ENCODE measurements at places on chromosomes 12 and 14.
A peak's percentile ranks its signal among the peaks of the same experiment; 100 is the strongest.

- no peak for DNase-seq
Observed at GRCh38 chr12:131882804-131883520, 11.5 kb upstream of the ULK1 start.

DNA sequence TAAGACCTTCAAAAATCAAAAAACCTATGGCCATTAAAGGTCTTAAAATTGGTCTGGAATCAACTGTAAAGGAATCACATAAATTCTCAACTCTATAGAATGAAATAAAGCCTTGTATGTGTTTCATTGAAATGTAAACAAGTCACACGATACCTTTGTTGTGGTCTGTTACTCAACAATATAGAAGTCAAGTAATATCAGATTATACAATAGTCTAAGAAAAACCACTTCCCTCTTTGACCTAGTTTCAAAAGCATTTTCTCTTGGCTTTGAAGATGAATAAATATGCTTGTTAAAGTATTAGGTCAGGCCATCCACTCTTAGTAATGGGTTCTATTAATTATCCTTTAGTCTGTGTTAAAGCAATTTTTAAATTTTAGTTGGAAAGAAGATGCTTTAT is 79.8 kb upstream of the DIO2 start:
- no peak for DNase-seq

- no peak for DNase-seq
Observed at GRCh38 chr14:93832081-93832480, 43.8 kb upstream of the PRIMA1 start.

- DNase-seq: no peak
Observed at GRCh38 chr14:101223561-101224162, 320.1 kb upstream of the RTL1 start.

- DNase-seq: peak; percentile 72
Observed at GRCh38 chr14:68968051-68968450, 11.1 kb downstream of the ACTN1 start.

GRCh38 chr14:78164226-78164853 is 5.8 kb upstream of the NRXN3 start:
- DNase-seq: no peak

GRCh38 chr14:70139384-70139783 is 49.4 kb downstream of the SLC8A3 start:
- DNase-seq: no peak

DNA sequence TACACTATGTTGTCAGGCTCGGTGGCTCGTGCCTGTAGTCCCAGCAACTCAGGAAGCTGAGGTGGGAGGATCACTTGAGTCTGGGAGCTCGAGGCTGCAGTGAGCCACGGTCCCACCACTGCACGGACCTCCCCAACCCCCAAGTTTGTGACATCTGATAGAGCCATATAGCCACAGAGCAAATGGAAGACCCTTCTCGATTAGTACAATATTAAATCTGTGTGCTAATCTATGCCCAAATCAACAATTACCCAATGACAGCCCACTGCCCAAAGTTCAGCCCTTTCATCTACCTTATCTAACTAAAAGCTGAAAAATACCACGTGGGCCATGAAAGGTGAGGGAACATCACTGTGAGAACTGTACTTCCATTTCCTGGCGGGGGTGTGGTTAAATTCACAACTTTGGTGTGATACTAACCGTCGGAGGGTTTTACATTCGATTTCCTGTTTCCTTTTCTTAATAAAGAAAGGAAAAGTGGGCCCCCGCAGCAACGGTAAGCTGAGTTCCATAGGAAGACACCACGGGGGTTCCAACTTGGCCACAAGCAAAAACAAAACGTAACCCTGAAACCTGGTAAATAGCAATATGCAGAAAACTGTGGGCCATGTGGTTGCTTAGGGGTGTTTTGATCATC is 31.2 kb upstream of the FOS start:
- peak; percentile 56 for DNase-seq

DNA sequence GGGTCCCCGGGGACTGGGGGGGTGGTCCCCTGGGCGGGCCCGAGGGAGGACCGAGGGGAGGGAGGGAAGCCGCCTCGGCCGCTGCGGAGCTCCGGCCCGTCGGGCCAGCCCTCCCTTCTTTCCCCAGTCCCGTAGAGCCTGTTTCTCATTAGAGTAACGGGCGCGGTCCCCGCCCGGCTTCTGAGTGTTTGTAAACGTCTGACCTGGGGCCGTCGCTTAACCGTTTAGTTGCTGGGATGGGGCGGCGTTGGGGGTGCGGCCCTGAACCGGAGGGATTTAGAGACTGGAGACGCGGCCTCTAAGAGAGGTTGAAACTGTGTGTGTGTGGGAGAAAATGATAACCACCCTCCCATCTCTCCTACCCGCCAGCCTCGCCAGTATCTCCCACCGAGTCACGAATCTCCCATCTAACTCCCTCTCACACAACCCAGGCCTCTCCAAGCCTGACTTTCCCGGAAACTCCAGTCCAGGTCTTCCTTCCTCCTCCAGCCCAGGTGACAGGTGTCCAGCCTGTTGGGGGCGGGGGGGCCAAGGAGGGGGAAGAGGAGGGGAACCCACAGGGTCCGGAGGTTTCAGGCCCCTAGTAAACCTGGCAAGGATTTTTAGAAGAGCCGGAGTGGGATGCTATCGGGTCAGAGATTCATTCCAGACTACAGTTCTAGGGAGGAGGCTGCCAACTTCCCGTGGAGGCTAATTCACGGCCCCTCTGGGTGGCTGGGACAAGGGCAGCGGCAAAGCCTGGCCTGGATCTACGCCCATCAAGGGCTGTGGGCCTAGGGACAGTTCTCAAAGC is 1.1 kb upstream of the NFATC4 start:
- DNase-seq: no peak

DNA sequence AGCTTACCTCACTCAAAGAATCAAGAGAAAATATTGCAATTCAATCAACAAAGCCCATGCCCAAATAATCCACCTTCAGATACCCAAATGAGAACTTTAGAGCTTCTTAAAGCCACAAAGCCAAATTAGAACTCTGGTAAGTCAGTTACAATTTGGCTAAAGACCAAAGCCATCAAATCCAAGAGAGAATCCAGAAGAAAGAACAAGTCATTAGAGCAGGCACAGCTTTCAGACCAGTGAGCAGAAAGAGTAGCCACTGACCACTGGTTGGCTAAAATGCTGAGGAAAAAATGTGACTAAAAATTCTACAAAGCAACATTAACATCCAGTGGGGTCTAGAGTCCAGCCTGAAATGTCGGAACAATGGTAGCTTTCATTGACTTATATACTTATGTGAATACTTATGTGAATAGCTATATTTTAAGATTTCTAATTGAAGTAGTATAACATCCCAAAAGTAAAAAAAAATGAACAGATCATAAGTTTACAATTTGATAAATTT is 735.2 kb upstream of the TBX3 start:
- DNase-seq: no peak

GRCh38 chr12:5577741-5578140 is 145.8 kb downstream of the NTF3 start:
- no peak for DNase-seq

GRCh38 chr14:76212242-76212641 is 60.5 kb downstream of the GPATCH2L start:
- no peak for DNase-seq

DNA sequence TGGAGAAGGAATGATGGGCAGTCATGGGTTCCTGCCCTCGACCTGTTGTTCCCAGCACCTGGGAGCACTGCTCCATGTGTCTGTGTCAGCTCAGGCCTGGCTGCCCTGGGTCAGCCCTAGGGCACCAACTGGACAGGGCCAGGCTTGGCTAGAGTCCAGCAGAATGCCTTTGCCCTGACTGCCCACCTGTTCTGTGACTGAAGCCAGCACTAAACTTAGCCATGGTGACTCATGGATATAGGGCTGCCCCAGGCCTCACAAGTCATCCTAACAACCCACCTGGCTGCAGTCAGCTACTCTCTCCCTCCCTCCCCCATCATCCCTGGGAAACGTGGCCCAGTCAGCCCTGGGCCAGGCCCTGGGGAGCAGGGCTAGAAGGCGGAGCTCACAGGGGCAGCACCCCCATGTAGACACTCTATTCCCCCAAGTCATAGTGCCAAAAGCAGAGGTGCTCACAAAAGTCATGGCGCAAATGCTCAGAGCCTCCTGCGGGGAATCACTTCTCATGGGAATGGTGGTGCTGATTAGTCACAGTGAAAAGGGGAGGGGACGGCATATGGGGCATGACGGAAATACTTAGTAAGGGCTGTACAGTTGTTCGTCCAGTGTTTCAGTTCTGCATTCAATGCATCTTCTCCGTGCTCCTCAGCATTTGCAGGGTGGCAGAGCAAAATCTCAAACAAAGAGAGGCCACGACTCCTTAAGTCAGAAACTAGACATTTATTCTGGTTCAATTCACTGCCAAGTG is 52.0 kb upstream of the NTF3 start:
- no peak for DNase-seq

GRCh38 chr12:29133680-29134079 is 15.4 kb upstream of the FAR2 start:
- DNase-seq: no peak

- DNase-seq: no peak
Observed at GRCh38 chr14:68604361-68604730, 188.5 kb downstream of the ZFP36L1 start.

- DNase-seq: no peak
Observed at GRCh38 chr12:52337054-52337453, 15.9 kb upstream of the KRT83 start.

GRCh38 chr14:35877276-35877675 is 51.1 kb downstream of the BRMS1L start:
- DNase-seq: no peak

DNA sequence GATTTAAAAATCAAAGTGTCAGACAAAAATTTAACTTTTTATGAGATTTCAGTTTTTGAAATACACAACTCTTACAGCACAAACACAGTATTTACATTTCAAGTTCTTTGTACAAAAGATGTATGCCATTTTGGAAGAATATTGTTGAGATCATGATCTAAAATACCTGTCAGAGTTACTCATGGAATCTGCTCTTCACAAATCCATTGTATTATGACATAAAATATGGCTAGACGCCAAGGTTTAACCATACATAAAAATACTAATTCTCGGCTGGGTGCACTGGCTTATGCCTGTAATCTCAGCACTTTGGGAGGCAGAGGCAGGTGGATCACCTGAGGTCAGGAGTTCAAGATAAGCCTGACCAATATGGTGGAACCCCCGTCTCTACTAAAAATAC is 6.2 kb upstream of the SYCP3 start:
- DNase-seq: no peak

DNA sequence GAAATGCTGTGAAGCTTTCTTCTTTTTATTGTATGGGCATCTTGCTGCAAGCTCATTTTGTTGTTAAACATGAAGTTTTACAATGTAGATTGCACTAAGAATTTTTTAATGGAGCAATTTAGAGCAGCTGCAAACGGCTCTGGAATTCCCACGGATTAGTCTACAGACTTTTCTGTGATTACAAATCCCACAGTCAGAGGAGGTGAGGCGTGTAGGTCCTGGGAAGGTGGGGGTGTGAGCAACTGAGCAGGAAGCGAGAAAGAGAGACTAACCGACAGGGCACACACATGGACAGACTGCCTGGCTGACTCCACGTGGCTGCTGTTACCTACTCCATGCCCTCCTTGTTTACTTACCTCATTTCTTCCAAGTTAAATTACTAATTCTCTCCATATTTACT is 348.5 kb downstream of the NPAS3 start:
- no peak for DNase-seq

- DNase-seq: no peak
Observed at GRCh38 chr14:58571769-58572472, 65.8 kb upstream of the DACT1 start.

- no peak for DNase-seq
Observed at GRCh38 chr12:51971679-51972421, 20.4 kb downstream of the ACVR1B start.

- DNase-seq: no peak
Observed at GRCh38 chr12:73798523-73798922, 739.1 kb upstream of the ATXN7L3B start.

DNA sequence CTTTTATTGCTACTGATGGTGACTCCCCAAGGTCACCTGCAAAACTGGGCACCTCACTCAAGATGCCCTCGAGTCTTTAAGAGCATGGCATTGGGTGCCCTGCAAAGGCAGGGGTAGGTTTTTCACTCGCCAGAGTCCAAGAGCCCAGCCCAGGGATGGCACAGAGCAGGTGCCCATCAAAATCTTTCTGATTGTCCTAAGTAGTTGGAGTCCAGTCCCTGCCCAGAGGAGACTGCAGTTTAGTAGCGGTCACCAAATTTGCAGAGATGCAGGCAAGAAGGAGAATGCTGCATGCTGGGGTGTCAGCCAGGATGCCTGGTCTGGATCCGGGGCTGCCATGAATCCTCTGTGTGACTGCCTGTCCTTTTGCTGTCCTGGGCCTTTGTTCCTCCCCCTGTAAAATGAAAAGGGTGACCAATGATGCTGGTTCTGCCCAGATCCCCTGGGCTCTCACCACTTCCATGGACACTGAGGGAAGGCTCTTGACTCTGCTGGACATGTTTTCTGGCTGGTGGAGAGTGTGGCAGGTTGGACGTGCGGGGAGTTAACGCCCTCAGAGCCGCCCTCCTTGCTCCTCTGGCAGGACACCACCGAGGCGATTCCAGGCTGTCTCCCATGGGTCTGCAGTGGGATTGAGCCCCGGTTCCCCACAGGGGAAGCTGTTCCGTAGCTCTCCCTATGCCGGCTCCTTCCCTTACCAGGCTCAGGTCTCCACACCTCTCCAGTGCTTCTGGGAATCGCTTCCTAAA is 41.3 kb downstream of the DLK1 start:
- DNase-seq: no peak

DNA sequence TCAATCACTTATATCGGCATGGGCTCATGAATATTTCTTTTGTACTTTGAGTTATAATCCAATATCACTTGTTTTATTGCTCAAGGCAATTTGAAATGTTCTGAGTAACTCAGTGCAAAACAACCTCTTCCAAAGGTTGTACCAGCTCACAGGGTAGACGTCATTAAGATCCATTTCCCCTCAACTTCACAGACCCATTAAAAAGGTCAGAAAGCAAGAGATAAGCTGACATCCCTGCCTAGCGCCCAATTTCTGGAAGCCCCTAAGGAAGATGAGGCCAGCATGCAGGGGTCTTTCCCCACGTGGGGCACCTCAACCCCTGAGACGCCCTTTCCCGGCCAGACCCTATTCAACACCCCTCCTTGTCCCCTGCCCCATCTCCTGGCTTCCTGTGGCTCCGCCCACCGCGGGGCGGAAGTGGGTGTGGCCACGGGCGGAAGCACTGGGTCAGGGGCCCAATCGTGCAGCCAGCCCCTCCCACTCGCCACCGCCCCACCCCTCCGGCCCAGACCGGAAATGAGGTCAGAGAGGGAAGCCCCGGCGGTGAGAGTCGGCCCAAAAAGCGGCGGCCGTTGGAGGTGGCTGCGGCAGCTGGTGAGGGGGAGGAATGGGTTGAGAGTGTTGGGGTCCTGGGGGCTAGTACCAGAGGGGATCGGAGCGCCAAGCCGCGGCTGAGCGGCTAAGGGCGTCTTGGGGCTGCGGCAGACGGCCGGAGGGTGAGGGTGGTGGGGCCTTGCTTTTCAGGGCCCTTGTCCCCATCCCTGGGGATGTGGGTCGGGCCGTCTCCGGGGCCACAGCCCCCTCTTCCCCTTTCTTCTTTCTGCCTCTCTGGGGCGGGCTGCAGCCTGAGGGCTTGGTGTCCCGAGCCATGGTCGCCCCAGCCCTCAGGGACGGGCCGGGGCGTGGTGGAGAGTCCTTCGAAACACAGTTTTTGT is at the start of gene GPATCH2L:
Gene GPATCH2L, plus strand, starts transcription at position 525 of the 935 bp plus-strand sequence. CDS start 2,442 bp downstream, outside the sequence.
- peak; percentile 97 for DNase-seq

- no peak for DNase-seq
Observed at GRCh38 chr14:72120315-72120714, 188.1 kb downstream of the RGS6 start.
